ENCODE measurements at places on chromosomes 7 and 10.

DNA sequence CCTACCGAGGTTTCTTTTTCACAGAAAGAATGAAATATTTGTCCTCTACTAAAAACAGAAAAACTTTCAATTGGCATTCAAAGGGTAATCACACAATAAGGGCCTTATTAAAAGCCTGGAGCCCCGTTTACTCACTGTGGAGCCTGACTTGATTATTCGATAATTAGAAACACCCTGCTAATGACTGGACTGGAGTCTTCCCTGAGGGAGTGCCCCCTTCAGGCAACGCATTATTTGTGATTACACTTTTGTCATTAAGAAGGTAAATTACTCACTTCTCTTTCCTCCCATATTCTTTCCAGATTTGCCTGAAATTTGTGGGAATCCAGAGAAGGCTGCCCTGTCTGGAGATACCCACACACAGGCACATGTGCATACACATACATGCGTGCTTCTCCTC, 444.2 kb upstream of the NPVF start:
- DNase-seq, result no peak

DNA sequence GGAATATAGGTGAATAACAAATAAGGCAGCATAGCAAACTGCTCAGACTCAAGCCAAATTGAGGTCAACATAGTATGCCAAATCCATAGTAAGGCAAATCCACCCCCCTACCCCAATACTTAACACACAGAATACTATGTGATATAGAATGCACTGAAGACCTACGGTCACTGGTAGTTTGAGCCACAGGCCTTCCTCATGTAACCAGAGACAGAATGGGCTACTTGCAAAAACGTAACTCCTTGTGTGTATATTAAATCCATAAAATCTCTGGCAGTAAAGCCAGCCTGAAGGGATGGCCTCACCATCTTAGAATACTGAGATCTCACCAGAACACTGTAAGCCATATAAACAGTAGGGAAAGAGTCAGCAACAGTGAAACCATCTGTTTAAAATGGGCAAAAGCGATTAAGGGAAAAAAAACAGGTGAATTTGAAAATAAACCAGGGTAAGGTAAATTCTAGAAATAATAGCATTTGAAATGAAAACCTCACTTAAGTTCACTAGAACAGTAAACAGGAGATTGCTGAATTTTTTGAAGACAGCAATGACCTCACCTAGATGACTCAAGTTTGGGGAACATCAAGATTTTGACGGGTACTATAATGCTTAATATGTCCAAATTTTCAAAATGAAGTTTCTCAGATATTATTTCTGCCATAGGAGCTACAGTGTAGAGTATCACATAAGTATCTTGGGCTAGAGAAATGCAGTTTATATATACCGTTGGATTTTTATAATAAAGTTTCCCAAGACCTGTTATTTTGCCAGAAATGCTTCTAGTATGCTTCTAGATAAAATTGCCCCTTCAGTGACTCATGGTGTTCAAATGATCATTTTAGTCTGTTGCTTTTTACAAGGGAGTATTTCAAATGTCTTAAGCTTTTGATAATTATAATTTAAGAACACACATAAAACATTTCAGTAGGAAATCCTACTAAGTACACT, 13.9 kb downstream of the HNRNPA2B1 start:
- peak; percentile 61 for DNase-seq

DNA sequence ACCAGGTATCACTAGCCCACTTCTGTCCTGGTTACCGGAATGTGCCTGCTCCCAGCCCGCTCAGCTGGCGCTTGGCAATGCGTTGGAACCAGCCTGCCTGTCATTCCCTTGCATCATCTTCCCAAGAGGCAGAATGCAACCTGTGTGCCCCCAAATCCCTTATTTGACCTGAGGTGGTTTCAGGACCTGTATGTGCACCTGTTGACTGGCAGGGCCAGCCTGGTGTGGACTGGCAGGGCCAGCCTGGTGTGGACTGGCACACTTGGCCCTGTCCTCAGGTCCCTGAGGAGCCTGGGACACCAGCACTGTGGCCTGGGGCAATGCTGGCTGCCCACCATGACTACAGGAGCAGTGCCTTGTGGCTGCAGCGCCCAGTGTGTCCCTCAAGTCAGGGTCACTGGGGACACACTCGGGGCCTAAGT, 38.2 kb downstream of the ZNF467 start:
- no peak for DNase-seq

DNA sequence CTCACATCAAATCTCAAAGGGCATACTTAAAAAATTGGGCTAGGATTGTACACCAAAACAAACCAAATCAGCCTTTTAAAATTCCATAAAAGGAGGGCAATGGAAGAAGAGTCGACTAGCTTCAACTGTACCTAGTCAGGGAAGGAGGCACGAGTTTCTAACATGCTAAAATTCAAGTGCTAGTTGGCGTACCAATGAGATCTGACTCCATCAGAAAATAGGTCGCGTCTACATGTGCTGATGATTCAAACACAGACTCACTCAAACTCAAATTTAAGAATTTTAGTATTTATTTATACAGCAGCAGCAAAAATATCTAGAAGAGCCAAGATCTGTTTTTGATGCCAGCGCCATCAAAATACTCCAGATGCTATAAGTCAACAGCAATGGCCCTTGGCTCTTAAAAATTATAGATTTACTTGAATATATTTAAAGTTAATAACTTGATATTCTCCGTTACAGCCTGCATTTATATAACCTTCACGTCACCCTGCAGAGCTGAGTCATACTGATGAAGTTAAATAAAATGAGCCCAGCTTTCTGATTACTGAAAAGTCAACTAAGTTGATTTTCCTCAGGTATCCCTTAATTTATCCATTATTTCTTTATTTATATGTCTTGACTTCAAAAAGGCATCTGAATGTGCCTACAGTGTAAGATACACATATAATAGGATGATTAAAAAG, 302.1 kb upstream of the IMMP2L start:
- DNase-seq, result no peak

GRCh38 chr7:32428546-32428945, 61.6 kb downstream of the LSM5 start:
- no peak for DNase-seq

DNA sequence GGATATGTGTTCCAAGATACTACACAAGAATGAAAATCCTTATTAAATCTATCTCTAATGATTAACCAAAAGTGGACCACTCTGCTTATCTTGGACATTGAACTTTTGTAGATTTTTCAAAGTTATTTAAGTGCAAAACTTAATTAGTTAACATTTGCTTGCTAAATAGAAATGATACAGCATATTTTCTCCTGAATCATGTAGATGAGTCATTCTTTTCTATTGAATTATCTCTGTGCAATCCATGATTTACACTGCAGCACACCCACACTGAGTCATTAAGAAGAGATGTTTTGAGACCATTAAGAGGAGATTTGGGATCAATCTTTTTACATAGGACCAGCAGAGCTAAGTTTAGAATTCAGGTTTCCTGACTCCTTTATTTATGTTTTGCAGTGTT, 6.6 kb upstream of the ABCC2 start:
- peak; percentile 50 for DNase-seq

DNA sequence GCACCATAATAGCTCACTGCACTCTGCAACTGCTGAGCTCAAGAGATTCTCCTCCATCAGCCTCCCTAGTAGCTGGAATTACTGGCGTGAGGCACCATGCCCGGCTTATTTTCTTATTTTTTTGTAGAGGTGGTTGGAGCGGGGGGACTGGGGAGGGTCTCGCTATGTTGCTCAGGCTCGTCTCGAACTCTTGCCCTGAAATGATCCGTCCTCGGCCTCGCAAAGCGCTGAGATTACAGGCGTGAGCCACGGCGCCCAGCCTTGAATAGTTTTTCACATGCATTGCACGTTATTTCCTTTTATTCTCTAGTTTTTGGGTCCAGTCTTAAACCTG, 526 bp upstream of the LAMTOR4 start:
- DNase-seq, result no peak

GRCh38 chr7:108464743-108465142, 8.5 kb upstream of the NRCAM start:
- peak; percentile 11 for DNase-seq

GRCh38 chr7:36227223-36227622, 74.2 kb downstream of the EEPD1 start:
- no peak for DNase-seq

DNA sequence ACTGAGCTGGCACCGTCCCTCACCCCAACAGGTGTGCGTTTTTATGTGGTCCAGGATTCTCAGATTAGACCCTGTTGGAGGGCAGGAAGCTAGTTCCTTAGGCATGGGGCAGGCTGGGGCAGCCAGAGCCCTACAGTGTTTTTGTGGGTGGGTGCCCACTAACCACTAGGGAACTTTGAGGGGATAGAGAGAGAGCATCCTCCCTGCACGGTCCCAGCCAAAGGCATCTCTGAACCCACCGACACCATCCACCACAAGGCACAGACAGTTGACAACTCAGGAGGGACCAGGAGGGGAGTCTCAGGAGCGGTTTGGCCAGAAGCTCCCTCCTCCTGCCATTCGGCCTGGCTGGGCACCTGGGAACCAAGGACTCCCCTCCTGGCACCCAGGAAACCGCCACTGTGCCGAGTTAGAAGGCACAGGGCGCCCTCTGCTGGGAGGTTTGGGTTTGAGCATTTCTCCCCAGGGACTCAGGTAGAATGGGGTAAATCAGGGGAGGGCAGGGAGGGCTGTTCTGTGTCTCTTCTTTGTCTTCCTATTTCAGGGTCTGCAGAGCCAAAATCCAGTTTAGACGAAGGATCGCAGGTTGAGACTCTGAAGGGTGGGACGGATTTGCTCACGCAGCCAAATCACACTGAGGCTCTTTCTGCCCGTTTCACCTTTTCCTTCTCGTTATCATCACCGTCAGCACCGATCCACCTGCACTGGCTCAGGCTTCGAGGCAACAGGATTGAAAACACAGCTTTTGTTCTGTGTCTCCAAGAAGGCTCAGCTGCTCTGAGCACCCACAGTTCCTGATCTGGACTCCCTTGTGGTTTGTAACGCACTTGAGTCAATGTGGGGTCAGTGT, 84.8 kb upstream of the COL13A1 start:
- DNase-seq, result peak; percentile 76

DNA sequence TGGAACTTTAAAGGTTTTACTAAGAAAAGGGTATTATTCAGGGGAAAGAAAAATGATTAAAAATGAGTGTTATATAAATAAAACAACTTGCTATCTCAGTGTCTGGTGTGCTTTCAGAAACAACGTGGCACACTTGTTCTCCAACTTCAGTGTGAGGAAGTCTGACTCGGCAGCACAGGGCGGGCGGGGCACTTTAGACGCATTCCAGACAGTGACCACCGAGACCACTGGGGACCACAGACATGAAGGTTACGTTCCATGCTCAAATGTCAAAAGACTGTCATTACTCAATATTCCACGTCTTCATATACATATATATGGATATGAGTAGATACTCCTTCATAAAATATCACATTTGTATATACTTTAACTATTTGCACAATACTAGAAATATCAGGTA, 87.0 kb downstream of the LARP4B start:
- DNase-seq, result no peak

DNA sequence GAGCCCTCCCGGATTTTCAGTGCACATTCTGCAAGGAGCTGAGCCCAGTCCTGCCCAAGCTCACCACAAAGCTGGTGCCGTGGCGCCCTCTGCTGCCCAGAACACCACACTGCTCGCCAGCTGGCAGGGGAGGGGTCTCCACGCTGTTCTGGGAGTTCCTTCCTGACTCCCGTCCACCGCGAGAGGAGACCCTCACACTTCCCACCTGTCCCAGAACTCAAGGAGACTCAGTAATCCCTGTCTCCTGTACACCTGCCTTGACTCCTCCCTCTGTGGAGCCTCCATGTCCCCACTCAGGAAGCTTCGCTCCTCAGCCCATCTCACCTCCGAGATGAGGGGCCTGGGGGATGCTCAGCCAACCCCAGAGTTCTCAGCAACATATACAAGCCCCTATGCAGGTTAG, 11.3 kb downstream of the C10orf105 start:
- DNase-seq, result peak; percentile 63

GRCh38 chr7:28434510-28434909, 22.2 kb downstream of the CREB5 start:
- no peak for DNase-seq

GRCh38 chr7:88117325-88117724, 102.5 kb downstream of the SRI start:
- DNase-seq, result no peak

DNA sequence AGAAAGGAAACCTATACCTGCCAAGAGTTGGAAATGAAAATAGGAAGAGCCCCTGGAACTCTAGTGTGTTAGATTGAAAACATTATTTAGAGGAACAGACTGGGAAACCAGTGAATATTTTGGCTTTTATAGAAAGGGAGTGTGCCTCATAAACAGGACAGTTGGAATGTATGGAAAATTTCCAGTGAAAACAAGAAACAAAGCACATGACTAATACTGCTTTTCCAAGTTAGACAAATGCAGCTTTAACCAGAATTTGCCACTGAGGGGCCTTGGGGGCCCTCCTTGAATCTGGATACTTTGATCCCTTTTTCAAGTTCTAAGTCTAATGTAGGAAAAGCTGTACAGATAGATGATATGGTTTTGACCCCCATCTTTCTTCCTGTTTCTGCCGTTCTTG, 21.2 kb downstream of the ITGB8 start:
- DNase-seq, result peak; percentile 43

- DNase-seq, result peak; percentile 89
Observed at GRCh38 chr10:88027570-88027969, 164.1 kb downstream of the PTEN start.

DNA sequence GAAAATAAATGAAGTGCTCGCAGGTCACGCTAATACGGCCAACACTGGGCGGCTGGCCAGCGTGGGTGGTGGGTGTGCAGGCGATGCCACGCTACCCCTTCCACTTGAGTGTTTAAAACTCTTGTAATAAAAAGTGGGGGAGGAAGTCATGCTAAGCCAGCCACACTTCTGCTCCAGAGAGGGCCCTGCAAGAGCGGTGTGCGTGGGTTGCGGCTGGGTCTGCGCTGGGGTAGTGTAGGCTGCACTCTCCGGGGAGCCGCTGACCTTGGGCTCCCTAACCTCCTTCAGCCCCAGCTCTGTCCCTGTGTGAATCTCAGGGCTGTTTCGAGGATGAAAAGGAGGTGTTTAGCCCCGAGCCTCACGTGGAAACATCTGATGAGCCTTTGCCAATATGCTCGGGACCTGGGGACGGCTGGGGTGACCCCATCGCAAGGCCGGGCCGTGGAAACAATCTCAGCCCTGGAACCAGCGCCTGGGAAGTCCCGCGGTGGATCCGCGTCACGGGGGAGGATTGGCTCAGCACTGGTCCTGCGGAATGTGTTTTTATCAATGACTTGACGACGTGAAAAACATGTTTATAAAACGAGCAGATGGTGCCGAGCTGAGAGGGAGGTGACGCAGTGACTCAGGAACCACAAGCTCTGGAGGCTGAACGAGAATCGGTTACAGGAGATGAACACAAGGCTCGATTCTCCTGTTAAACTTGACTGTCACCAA, 278.5 kb downstream of the DNAJB6 start:
- DNase-seq, result no peak

DNA sequence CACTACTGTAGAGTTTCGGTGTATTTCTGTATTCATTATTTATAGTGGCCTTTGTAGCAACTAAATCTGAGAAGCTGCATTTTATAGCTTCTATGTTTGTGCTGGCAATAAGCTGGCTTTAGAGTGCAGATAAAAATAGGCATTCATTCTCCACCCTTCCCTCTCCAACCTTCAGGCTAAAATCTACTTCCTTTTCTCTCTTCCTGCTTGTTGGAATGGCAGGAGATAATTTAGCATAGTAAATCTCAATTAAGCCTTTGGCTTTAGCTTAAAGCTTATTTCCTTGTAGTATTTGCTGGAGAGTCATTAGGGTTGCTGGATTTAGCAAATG, 58.5 kb downstream of the CPVL start:
- DNase-seq, result no peak

GRCh38 chr7:76430211-76430610, 5.5 kb downstream of the ZP3 start:
- no peak for DNase-seq

GRCh38 chr10:78574547-78574946, 494.2 kb upstream of the ZMIZ1 start:
- DNase-seq, result no peak

GRCh38 chr7:132472463-132473120, 103.7 kb downstream of the PLXNA4 start:
- no peak for DNase-seq

Measured in suppressor macrophage treated with lipopolysaccharide for 1 hour (primary cell).